Smooth muscle cell of the umbilical artery (primary cell): ENCODE measurements at places on chromosomes 4 and X. TPM values are rescaled to one million over a fixed set of nuclear protein-coding genes. Genes with fewer than 3 reads are reported as not detected.

The HDX gene
- total RNA-seq, result 5.3 and 8.6 TPM in 2 replicates

The GYPE gene
- 0.30 and 0.37 TPM in 2 replicates for total RNA-seq

The TBX22 gene
- total RNA-seq, result not detected in 2 replicates

The CHRNA9 gene
- total RNA-seq, result not detected in 2 replicates

The COX7B2 gene
- not detected in 2 replicates for total RNA-seq

The HPSE gene
- total RNA-seq, result 0.30 and 0.32 TPM in 2 replicates

The NIPAL1 gene
- 0.59 and 2.7 TPM in 2 replicates for total RNA-seq
